ENCODE measurements at places on chromosomes 3 and 15.

GRCh38 chr3:148146947-148147826 lies 550.5 kb upstream of the AGTR1 start:
- no peak for DNase-seq

DNA sequence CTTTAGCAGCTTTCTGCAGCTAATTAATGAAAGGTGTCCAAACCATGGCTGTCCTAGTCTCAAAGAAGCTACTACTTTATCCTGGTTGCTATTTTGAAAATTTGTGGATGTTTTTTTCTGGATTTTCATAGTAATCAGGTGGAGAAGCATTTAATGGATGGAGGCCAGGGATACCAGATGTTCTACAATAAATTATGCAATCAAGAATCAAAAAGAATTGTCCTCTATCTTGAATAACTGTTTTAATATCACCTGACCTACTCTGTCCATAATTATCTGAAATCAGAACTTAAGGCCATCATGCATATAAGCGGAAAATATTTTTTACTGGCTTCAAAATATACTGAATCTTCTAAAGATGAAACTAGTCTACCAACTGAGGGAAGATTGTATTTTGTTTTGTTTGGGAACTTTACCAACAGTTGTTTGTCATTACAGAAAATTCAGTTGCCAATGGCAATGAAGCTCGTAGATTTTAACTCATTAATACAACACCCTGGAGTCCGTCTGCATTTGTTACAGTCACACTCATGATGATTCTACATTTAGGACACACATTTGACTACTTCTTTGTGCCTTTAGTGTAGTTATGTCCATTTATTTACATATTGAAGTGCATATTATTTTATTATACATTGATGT lies 762.3 kb upstream of the GRM7 start:
- no peak for DNase-seq

DNA sequence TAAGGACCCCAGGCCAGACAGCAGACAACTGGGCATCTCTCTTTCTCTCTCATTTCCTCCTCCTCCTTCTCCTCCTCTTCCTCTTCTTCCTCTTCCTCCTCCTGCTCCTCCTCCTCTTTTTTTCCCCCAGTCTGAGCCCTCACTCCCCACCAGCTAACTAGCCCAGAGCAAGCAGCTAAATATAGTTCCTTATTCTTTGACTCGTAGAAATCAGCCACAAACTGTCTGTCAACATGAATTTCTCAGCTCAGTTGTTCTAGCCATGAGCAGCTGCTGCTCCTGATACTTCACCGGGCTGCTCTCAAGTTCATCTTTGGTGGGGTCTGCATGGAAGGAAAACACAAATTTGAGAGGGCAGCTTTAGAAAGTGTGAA lies 19.2 kb upstream of the LOXL1 start:
- no peak for DNase-seq

- DNase-seq = no peak
Observed at GRCh38 chr3:56413911-56414310, 54.4 kb downstream of the ERC2 start.

GRCh38 chr3:190495354-190495753 lies 18.5 kb upstream of the IL1RAP start:
- no peak for DNase-seq

- DNase-seq = no peak
Observed at GRCh38 chr3:81684751-81685395, 76.6 kb downstream of the GBE1 start.

DNA sequence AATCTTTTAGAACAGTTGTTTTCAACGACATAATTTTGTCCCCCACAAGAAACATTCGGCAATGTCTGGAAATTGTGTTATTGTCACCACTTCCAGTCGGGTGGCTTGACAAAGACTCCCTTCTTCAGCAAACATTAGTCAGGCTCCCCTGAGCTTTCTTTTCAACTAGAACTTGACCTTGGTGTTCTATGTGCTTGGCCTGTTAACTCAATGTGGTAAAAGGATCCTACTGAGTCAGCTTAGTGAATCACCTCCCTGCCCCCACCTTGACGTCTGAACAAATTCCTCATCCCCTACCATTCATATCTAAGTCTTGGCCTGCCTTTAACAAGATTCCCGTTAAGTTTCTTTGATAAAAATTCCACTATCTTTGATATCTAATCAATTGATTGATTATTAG lies 465.0 kb upstream of the ROBO1 start:
- no peak for DNase-seq

All from D721Med (cell line).